A549 treated with DMSO at 1 μM for 4 hours (cell line): ENCODE measurements at places on chromosomes 7 and 10. TPM values are rescaled to one million over a fixed set of nuclear protein-coding genes. Genes with fewer than 3 reads are reported as not detected.

FOXI2 gene
- total RNA-seq = not detected in 5 replicates

CUBN gene
- total RNA-seq = 0.11 to 0.25 TPM (median 0.14 TPM) in 4 of 5 replicates, not detected in the other

CLRN3 gene
- not detected in 5 replicates for total RNA-seq

SEMA3C gene
- total RNA-seq = 46.4 to 76.0 TPM (median 61.3 TPM) in 5 replicates

ZC3HAV1 gene
- 31.8 to 38.8 TPM (median 35.6 TPM) in 5 replicates for total RNA-seq

AQP1 gene
- 0.41 to 0.88 TPM (median 0.44 TPM) in 5 replicates for total RNA-seq
